ENCODE measurements at places on chromosomes 4 and X. TPM values are rescaled to one million over a fixed set of nuclear protein-coding genes. Genes with fewer than 3 reads are reported as not detected.

GRCh38 chr4:92265798-92266197 lies 38.0 kb upstream of the GRID2 start:
- H3K36me3 ChIP-seq = no peaks in the 10 kb centered on the region
- no peak overlapping the region for H3K4me3 ChIP-seq
- no peaks in the 10 kb centered on the region for H3K27me3 ChIP-seq
- no peaks in the 10 kb centered on the region for H3K4me1 ChIP-seq
- no peak overlapping the region for H3K27ac ChIP-seq
- no peak for DNase-seq

DNA sequence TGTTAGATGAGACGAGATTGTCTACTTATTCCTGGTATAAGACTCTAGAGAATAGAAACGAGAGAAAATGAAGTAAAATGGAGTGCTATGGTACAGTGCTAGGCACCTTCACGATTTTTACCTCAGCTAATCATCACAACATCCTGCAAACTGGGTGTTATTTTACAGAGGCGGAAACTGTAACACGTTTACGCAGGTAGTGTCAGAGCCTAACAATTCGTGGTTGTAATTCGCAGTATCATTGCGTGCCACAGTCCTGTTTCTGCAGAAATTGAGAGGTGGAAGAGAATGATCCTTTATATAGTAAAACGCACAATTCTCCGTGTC lies 383 bp upstream of the TBC1D19 start:
- H3K27me3 ChIP-seq = no peaks in the 10 kb centered on the region
- no peaks in the 10 kb centered on the region for H3K36me3 ChIP-seq
- H3K4me1 ChIP-seq = peaks cover 4% of the 10 kb centered on the region
- no peak for DNase-seq
- H3K4me3 ChIP-seq = peak overlapping the region; percentile 52
- H3K27ac ChIP-seq = peak overlapping the region; percentile 65

- H3K4me3 ChIP-seq = no peak overlapping the region
- H3K36me3 ChIP-seq = no peaks in the 10 kb centered on the region
- H3K4me1 ChIP-seq = no peaks in the 10 kb centered on the region
Observed at GRCh38 chrX:118780911-118781310, 42.7 kb upstream of the ZCCHC12 start.

The PCDH10 gene
- 0.12 TPM for total RNA-seq

DNA sequence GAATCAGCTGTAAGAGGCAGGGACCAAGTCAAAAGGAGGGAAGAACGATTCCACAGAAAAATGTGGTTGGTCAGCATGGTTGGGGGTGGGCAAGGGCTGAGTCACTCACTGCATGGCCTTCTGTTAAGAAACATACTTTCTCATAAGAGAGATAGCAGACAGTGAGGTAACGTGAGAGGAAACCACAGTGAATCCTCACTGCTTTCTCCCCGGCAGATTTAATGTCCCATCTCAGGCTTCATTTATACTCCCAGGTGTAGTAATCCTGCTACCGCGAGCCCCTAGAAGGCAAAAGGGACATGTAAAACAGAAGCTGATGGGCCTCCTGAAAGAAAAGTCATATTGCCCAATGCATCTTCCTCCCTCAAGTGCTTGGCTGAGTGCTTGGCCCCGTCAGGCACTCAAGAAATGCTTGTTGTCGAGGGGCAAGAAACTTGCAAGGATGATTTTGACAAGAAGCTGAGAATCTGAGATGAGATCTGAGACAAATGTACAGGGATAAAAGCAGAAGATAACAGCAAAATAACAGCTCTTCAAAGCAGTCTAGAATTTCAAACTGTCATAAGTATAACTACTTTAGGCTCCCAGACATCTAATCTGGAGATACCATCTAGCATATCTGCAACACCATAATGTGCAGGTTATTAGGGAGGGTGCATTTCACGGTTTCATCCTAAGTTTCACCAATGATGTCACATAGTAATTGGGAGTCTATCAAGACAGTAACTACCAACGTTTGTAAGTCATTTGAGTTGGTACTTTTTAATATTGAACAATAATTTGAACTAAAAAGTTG lies 40.2 kb downstream of the SH3KBP1 start:
- H3K27ac ChIP-seq = no peak overlapping the region
- no peaks in the 10 kb centered on the region for H3K4me1 ChIP-seq
- no peaks in the 10 kb centered on the region for H3K36me3 ChIP-seq
- DNase-seq = no peak
- H3K4me3 ChIP-seq = no peak overlapping the region
- no peaks in the 10 kb centered on the region for H3K27me3 ChIP-seq

The DGAT2L6 gene
- not detected for total RNA-seq

The ZGRF1 gene
- 1.9 TPM for total RNA-seq

GRCh38 chr4:16909281-16909680 lies 10.8 kb upstream of the LDB2 start:
- H3K4me3 ChIP-seq = no peak overlapping the region
- no peaks in the 10 kb centered on the region for H3K4me1 ChIP-seq
- no peaks in the 10 kb centered on the region for H3K36me3 ChIP-seq
- H3K27ac ChIP-seq = no peak overlapping the region
- no peak for DNase-seq

GRCh38 chr4:99411041-99411440 lies 24.1 kb downstream of the ADH7 start:
- H3K4me1 ChIP-seq = peaks cover 22% of the 10 kb centered on the region
- no peaks in the 10 kb centered on the region for H3K36me3 ChIP-seq
- DNase-seq = no peak
- no peaks in the 10 kb centered on the region for H3K27me3 ChIP-seq

GRCh38 chr4:156971165-156971675 lies 379 bp downstream of the PDGFC start:
- DNase-seq = peak; percentile 65
- H3K27me3 ChIP-seq = no peaks in the 10 kb centered on the region
- peak overlapping the region; percentile 77 for H3K4me3 ChIP-seq
- peak overlapping the region; percentile 88 for H3K27ac ChIP-seq
- H3K4me1 ChIP-seq = peaks cover 36% of the 10 kb centered on the region
- no peaks in the 10 kb centered on the region for H3K36me3 ChIP-seq

The ITIH6 gene
- not detected for total RNA-seq

- no peaks in the 10 kb centered on the region for H3K4me1 ChIP-seq
- H3K27me3 ChIP-seq = no peaks in the 10 kb centered on the region
- no peak overlapping the region for H3K4me3 ChIP-seq
- H3K36me3 ChIP-seq = no peaks in the 10 kb centered on the region
- no peak for DNase-seq
- no peak overlapping the region for H3K27ac ChIP-seq
Observed at GRCh38 chr4:107643021-107643420, 77.0 kb downstream of the PAPSS1 start.

DNA sequence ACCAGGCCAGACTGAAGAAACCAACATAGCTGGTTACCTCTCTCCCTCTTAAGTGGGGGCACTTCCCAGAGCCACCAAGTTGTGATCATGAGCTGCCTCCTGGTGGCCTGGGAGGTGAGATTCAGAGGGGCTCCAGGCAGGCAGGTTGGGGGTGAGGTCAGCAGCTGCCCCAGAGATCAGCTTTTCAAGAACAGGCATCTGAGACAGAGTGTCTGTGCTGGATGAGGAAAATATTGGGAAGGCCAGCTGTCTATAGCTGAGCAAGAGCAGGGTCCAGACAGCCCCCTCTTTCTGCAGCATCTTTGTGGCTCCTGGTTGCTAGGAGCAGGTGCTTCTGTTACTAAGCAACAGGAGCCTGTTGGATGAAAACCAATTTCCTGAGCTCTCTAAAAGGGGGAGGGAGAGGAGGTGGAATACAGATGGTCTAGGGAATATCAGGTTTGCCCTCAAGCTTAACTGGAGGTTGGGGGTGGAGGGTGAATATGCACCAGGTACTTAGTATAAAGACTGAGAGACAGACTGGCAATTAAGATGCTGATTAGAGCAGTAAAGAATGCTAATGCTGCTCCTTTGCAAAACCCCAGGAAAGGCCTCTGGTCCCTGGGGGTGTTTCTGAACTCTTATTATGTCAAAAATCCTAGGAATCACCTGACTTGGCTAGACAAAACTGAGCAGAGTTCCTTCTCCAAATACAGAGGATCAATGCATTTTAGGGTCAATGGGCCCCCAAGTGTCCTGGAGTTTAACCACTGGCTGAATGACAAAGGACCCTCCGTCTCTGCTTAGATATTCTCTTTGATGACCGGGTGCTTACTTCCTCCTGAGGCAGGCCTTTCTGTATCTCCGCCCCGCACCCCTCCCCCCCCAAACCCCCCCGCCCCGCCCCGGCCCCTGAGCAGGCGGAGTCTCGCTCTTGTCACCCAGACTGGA lies 21.4 kb downstream of the ZCCHC13 start:
- H3K36me3 ChIP-seq = no peaks in the 10 kb centered on the region
- no peaks in the 10 kb centered on the region for H3K4me1 ChIP-seq
- no peak for DNase-seq
- H3K4me3 ChIP-seq = no peak overlapping the region

- H3K4me3 ChIP-seq = no peak overlapping the region
- no peaks in the 10 kb centered on the region for H3K4me1 ChIP-seq
- no peaks in the 10 kb centered on the region for H3K27me3 ChIP-seq
- H3K27ac ChIP-seq = no peak overlapping the region
Observed at GRCh38 chrX:41406201-41406600, 40.9 kb upstream of the NYX start.

DNA sequence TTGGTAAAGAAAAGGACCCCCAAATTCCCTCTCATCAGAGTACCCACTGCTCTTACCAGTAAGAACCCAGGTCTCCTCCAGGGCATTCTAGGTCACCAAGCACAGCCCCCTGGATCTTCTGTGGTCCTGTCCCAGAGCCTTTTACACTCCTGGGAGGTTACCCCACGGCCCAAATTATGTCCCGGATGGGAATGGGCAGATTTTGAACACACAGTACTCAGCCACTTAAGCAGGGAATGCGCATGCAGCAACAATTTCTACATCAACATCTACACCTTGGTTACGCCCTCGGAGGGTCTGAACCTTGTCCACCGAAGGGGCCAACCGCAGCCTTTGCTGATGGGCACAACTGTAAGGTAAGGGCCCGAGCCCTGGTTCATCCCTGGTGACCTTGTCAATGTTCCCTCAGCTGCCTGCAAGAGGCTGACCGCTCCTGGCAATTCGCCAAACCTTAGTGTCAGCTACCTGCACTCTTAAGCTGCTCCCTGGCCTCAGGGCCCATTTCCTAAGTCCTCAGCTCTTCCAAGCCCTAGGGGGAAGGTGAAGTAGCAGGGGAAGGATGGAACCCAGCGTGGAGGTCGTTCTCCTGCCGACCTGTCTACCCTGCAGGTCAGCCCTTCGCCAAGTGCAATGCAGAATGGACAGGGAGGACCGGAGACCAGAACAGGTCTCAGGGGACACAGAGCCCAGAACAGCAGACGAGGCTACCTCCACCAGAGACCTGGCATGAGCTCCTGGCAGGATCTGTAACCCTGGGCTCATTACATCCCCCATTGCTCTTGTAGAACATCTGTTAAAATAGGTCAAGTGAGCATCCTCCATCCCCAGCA lies 5.9 kb downstream of the TIMP1 start:
- H3K4me1 ChIP-seq = no peaks in the 10 kb centered on the region
- DNase-seq = no peak
- no peaks in the 10 kb centered on the region for H3K27me3 ChIP-seq
- no peaks in the 10 kb centered on the region for H3K36me3 ChIP-seq
- H3K27ac ChIP-seq = no peak overlapping the region
- H3K4me3 ChIP-seq = no peak overlapping the region

DNA sequence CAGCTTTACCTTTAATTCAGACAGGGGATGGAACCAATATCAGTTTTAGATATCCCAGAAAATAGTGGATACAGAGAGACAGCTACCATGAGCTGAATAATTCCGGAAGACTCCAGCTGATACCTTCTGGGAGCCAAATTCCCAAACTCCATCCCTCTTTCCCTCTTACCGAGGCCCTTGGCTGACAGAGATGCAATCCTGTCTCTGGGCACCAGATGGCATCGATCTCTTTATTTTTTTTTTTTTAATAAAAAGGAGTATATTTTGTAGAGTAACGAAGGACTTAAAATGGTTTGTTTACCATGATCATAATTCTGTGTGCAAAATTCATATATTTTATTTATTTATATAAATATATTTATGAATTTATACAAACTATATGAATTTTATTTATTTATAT lies 31.0 kb downstream of the RAB40A start:
- H3K27ac ChIP-seq = no peak overlapping the region
- no peaks in the 10 kb centered on the region for H3K4me1 ChIP-seq
- no peaks in the 10 kb centered on the region for H3K27me3 ChIP-seq

DNA sequence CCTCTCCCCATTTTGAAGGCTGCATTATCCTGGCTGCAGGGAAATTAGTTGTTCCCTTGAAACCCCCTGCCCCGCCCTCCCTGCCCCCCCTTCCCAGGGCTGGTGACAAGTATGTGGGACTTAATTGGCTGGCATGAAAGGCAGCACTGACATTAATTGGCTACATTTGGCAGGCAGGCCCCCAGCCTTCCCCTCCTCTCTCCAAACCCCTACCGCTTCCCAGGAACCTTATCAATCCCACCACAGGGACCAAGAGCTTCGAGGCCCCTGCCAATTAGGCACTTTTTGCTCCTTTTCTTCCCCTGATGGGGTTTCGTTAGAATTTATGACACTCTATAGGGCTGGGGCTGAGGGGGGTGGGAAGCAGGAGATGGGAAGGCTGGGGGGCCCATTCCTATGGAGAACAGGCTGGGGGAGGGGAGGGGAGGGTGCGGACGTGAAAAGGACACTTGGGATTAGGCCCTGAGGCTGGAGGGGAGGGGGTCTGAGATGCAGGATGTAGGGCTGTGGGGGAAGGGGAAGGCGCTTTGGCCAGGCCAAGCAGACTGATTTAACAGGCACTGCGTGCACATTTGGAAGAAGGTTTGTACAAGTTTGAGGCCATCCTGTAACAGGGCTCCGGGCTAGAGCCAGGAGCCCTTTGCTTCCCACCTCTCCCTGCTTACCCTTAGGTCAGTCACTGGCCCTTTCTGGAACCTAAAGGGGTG lies 52.2 kb downstream of the EFNB1 start:
- no peaks in the 10 kb centered on the region for H3K4me1 ChIP-seq
- no peak overlapping the region for H3K27ac ChIP-seq
- H3K4me3 ChIP-seq = no peak overlapping the region
- peaks cover 7% of the 10 kb centered on the region for H3K27me3 ChIP-seq

GRCh38 chr4:6742989-6743388 lies 27.0 kb downstream of the BLOC1S4 start:
- DNase-seq = peak; percentile 47
- H3K36me3 ChIP-seq = no peaks in the 10 kb centered on the region
- peaks cover 5% of the 10 kb centered on the region for H3K4me1 ChIP-seq
- H3K4me3 ChIP-seq = no peak overlapping the region
- H3K27me3 ChIP-seq = no peaks in the 10 kb centered on the region
- H3K27ac ChIP-seq = no peak overlapping the region

The LNX1 gene
- total RNA-seq = 16.6 TPM

GRCh38 chrX:40090050-40090804 lies 7.5 kb downstream of the BCOR start:
- H3K36me3 ChIP-seq = no peaks in the 10 kb centered on the region
- peak; percentile 56 for DNase-seq
- H3K4me1 ChIP-seq = no peaks in the 10 kb centered on the region

Data from pancreas (tissue), 10 donors.